ENCODE measurements at places on chromosomes 7 and 10.

DNA sequence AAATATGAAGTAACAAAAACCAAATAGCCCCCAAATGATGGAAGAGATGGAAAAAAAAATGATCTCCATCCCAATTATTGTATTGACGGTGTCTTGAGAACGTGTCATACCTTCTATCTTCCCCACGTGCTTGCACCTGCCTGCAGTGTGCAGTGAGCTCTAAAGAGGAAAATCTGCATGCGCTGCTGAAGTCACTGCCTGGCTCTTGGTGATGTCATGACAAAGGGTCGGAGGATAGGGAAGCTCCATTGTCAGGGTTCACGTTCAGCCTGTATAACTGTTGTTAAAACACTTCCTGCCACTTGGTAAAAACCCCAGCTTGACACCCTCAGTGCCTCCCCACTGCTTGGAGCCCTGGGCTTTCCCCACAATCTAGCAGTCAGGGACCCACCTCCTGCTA, 549.2 kb upstream of the MKI67 start:
- DNase-seq = no peak

- DNase-seq = no peak
These were observed 4.9 kb downstream of the GCK start for GRCh38 chr7:44184206-44184872.

DNA sequence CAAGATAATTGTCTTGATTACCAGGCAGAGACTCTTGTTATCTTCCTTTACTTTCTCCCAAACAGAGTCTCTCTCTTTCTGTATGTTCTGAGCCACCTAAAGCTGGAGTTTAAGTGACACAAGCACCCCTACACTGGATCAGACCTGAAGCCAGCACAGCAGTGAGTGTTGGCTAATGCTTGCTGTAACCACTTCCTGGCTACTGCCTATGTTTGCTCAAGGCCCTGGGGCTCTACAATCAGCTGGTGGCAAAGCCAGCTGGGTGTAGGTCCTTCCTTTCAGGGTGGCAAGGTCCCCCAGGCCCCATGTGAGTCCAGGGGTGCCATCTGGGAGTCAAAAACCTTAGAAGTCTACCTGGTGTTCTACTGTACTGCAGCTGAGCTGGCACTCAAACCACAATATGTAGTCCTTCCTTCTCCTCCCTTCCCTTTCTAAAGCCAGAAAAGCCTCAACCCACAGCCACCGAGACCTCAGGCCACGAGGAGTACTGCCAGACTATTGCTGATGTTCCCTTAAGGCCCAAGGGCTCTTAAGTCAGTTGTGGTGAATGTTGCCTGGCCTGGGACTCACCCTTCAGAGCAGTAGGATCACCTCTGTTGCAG, 416.3 kb downstream of the ADRA2A start:
- DNase-seq = no peak

GRCh38 chr10:24893127-24893526, 59.3 kb downstream of the PRTFDC1 start:
- no peak for DNase-seq

DNA sequence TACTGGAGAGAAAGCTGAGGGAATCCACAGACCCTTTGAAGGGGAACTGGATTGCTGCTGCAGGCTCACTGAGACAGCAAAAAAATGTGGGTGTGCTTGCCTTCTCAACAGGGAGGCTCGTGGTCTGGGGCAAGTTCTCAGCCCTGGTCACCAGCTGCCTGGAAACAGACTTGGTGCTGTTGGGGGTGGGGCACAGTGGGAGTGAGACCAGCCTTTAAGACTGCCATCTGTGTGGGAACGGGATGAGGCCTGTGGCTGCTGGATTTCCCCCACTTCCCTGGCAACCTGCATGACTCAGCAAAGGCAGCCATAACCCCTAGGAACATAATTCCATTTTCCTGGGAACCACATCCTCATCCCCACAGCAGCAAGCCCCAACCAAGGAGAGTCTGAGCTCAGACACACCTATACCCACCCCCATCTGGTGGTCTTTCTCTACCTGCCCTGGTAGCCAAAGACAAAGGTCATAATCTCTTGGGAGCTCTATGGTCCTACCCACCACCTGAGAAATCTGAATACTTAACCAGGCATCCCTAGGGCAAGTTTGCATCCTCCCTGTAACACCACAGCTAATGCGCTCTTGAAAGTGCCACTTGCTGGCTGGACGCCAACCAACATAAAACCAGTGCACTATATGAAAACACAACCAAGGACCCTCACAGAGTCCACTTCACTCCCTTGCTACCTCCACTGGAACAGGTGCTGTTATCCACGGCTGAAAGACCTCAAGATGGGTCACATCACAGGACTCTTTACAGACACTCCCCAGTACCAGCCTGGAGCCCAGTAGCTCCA, 45.0 kb upstream of the TFEC start:
- no peak for DNase-seq

- DNase-seq = no peak
These were observed 41.2 kb downstream of the TBC1D12 start for GRCh38 chr10:94443549-94443948.

DNA sequence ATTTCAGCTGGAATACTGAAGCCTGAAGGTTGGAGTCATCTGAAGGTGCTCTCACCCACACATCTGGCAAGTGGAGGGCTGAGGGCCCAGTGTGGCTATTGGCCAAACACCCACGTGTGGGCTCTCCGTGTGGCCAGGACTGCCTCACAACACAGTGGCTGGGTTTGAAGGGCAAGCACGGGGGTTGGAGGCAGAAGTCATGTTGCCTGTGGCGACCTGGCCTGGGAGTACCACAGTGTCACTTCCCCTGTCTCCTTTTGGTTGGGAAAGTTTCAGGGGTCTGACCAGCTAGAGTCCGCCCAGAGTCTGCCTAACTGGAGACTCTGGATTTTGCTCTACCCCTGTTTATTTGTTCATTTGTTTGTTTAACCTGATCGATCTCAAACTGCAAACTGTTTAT, 169.5 kb downstream of the DNAJB6 start:
- no peak for DNase-seq

DNA sequence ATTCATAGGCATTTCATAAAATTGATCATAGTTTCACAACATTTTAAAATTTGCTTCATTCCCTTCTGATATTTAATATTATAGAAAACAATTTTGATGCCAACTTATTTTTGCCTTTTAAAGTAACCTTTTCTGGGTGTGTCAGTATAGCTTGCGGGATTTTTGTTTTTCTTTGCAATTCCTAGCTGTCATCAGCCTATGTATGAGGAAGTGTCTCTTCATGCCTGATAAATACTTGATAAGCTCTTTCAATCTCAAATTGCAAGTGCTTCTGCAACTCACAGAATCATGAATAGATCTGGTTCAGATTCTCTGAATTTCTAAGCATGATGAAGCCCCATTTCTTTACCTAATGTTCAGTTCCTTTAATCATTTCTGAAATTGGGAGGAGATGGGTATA, 28.0 kb upstream of the ARHGAP21 start:
- DNase-seq = no peak

DNA sequence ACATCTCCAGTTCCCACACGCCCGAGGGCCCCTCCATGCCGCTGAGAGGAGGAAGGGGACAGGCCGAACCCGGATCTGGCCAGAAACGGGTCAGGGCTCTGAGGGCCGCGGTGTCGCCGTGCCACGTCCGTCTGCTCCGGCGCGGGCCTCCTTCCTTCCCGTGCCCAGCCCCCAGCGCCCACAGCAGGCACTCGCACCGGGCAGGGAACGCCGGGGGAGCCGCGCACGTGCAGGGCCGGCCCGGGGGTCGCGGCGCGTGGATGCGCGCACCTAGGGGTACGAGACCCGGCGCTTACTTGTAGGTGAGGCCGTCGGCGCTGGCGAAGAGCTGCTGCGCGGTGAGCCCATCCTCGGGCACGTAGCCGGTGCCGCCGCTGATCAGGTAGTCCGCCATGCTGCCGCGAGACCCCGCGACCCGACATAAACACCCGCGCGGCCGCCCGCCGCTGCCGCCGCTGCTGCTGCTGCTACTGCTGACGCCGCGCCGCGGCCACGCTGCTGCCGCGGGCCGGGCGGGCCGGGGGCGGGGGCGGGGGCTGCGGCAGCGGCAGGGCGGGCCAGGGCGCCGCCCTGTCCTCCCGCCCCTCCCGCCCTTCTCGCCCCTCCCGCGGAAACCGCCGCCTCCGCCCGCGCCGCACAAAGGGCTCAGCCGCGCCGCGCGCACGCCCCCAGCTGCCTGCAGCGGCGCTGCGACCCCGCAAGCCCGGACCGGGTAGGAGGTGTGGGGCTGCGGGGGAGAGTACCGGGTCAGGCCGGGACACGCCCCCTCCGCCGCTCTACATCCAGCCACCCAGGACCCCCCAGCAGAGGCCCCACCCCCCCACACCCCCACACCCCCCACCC, 4.1 kb downstream of the IMPDH1 start:
- DNase-seq = no peak

- DNase-seq = no peak
These were observed 98.7 kb downstream of the NPSR1 start for GRCh38 chr7:34756691-34757090.

DNA sequence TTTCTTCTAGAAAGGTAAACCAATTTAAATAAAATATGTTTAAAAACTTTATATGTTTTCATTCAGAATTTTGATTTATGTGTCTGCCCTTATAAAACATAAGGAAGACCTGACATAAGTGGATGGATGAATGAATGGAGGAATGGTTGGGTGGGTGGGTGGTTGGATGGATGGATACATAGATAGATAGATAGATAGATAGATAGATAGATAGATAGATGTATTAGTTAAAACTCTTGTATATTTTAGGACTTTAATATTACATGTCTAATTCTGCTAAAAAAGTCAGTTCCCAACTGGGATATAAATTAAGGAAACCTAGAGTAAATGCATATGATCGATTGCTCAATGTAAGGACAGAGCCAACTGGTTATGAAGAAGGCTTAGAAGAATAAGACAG, 156.3 kb upstream of the WNT16 start:
- no peak for DNase-seq

DNA sequence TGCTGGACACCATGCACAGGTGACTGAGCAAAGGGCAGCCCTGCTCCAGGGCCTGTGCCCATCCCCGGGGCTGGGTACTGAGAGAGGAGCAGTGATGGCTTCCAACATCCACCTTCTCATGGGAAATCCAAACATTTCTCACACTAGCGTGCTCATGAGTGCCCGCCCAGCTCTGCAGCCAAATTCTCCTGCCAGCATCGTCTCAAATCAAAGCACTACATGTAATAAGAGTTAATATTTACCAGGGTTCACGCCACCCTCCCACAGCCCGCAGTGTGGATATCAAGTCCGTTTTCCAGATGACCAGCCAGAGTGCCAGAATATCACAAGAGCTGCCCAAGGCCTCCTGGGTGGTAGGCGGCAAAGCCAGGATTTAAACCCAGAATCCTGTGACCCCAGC, 12.1 kb downstream of the IL15RA start:
- DNase-seq = no peak

GRCh38 chr7:113010377-113010776, 76.2 kb downstream of the GPR85 start:
- no peak for DNase-seq

DNA sequence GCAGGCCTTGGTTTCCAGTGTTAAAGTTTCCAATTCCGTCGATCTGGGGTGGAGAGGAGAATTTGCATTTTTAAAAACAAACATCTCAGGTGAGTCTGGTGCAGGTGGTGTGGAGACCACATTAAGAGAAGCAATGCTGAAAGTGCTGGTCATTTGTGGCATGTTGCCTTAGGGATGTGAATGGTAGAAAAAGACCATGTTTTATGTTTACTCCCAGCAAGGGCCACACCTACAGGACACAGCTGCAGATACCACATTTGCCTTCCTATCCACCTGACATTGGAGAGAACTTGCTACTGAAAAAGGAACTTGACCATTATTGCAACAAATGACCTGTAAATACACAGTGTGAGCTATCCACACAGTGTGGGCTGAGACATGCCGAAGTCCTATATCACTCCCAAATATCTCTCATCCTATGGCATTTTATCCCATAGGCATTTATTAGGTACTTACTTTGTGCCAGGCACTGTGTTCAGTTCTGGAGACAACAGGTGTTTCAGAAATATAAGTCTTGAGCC, 183.1 kb downstream of the NRP1 start:
- no peak for DNase-seq

GRCh38 chr7:94639384-94639783, 16.5 kb downstream of the SGCE start:
- DNase-seq = no peak

GRCh38 chr7:36148422-36149065, 4.5 kb upstream of the EEPD1 start:
- no peak for DNase-seq

DNA sequence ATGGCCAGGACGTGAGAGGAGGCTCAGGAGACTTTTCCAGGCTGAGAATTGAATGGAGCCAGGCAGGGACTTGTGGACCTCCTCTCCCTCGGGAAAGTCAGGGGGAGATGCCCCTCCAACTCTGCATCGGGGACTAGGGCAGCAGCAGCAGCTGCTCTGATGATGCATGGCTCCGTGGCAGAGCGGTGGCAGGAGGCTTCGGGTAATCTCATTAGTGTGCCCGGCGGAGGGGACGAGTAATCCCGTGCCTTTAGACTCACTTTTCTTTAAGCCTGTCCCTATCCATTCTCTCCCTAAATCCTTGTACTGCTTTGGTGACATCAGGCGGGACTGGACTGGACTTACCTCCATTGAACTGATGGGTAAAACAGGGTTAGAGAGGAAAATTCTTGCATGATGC, 75.1 kb downstream of the ZMIZ1 start:
- DNase-seq = no peak

DNA sequence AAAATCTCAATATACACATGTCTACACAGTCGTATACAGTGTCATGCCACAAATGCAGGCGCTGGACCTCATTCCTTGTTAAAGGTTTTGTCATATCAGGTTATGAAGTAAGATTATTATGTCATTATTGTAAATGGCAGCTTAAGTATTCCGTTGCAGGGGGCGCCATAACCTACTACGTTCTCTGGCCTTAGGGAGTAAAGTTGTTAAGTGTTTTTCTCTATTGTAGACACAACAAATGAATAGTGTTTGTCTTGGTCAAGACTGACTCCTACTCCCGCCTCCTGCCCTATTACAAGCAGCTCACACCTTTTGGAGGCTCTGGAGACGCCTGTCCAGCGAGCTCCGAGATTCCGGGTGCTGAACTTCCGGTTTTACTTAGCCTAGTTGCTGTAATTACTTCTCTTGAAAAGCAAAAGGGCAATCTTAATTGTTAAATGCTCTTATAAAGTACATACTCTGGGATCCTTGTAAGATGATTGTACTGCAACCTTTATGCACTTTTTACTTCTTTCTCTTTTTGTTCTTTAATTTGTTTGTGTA, 994 bp downstream of the GATAD1 start:
- DNase-seq = no peak

DNA sequence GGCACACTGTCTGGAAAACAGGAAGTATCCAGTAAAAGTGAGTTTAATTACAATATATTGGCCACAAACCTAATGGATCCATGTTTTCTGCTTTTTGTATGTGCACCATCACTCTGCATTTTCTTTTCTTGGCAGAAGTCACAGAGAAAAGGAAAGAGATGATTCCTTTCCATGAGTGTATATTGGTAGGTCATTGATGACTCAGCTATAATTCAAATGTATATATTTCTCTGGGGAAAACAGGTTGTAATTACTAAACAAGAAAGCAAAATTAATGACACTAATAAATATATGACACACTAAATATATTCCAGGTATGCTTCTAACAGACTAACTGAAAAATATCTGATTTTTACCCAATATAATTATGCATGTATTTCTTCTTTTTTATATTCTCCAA, 105.9 kb upstream of the PCDH15 start:
- no peak for DNase-seq

GRCh38 chr10:58546137-58546536, 33.5 kb downstream of the BICC1 start:
- DNase-seq = no peak

GRCh38 chr7:113394856-113395255, 276.5 kb upstream of the SMIM30 start:
- no peak for DNase-seq

GRCh38 chr10:21065621-21066248, 168.6 kb upstream of the NEBL start:
- DNase-seq = no peak

GRCh38 chr7:64873155-64873500, 29.9 kb upstream of the ZNF273 start:
- no peak for DNase-seq
